ENCODE measurements at places on chromosomes 4 and X.

DNA sequence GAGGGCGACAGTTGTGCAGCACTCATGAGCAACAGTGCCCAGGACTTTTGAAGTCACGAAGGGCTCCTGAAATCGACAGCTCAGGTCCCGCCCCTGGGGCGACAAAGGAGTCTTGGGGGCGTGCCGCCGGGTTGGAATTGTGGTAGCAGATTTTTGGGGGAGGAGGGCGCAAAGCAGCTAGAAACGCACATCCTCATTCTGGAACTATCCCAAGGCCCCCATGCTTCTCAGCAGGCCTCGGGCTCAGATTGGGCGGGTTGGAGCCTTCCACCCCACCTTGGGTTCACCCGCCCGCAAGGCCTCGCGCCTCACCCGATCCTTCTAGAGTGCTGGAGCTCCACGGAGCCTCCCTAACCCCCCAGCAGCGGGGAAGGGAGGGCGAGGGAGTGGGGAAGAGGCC, 85.5 kb downstream of the HPRT1 start:
- no peak for DNase-seq

DNA sequence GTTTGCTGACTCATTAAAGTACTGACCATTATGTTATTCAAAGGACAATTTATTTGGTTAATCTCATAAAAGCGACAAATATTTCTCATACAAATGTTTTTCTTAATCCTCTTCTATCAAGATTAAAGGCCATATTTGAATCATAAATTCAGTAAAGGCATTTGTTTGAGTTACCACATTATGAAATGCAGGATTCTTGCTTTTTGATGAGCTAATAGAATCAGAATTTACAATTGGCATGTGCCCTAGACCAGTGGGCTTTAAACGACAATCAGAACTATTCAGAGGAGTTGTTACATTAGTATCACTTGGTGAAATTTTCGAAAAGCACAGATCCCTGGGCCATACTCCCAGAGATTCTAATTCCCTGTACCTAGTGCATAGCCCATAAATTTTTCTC, 55.3 kb downstream of the KLHL4 start:
- DNase-seq: no peak

DNA sequence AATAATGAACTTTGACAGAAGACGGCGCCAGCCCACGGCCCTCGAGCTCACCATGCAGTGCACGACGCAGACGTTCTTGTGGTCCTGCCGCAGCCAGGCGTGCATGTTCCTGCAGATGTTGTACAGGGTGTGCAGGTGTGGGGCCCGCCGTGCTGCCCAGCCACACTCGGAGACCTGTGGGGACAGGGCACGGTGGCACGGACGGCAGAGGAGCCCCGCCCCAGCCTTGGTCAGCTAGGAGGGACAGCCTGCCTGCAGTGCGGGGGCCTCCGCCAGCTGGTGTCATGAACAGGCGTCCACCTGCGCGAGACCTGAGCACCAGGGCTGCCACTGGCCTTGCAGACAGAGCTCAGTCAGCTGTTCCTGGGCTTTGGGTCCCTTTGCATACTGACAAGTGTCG, 49.5 kb downstream of the GAK start:
- no peak for DNase-seq

- DNase-seq: no peak
These were observed 57.2 kb downstream of the ABLIM2 start for GRCh38 chr4:8101213-8102075.

DNA sequence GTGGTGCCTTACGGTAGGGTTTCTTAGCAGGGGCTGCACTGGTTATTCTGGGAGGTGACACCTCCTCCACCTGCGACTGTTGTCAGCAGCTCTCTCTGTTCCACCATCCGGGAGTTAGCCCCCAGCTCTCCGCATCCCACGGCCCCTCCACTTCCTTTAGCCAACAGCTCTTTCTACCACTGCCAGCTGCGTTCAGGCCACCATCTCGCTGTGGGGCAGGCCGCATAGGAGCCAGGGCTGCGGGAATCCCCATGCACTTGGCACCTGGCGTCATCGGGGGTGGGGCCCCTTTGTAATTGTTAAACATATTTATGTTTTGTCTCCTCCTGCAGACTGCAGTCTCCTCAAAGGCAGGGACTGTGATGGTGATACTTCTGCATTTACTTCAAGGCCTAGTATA, 480.2 kb downstream of the SMARCA1 start:
- DNase-seq: no peak

- DNase-seq: no peak
These were observed 130.6 kb downstream of the SLC7A11 start for GRCh38 chr4:138111462-138112000.

GRCh38 chr4:186887291-186887700, 163.6 kb upstream of the FAT1 start:
- DNase-seq: no peak

DNA sequence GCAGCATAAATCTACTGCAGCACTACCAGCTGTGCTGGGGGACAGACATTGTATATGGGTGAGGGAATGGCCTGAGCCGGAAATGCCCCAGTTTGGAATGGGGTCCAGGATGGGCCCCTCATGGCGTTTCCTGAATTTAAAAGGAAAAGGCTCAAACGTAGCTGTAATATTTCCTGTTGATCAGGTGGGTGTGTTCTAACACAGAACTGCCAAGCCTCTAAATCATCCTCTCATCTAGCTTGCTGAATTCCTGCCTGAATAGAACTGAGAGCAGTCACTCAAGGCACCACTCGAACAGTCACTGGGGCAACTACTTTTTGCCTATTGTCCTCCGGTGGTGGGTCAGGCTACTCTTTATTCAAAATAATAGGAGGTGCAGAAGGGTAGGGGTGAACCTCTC, 28.7 kb downstream of the ADH6 start:
- DNase-seq: no peak

GRCh38 chrX:118484216-118484903, 11.3 kb upstream of the DOCK11 start:
- no peak for DNase-seq

DNA sequence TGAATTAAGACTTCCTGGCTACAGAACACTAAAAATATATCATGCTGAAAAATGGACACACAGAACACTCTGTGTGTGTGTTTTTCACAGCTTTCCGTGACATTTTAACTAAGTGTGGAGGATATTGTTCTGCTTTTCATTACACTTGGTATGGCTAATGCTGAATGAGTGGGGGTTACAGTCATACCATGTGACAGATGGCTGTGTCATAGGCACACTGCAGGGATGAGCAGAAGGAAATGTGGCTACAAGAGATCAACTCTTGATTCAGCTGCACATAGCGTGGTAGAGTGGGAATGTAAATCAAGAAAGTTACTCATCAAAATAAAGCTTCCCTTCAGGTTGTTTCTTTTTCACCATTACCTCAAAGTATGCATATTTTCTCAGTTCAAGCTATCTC, 669.8 kb downstream of the IQCM start:
- DNase-seq: no peak

GRCh38 chr4:168711197-168712140, 214.6 kb downstream of the PALLD start:
- DNase-seq: no peak

DNA sequence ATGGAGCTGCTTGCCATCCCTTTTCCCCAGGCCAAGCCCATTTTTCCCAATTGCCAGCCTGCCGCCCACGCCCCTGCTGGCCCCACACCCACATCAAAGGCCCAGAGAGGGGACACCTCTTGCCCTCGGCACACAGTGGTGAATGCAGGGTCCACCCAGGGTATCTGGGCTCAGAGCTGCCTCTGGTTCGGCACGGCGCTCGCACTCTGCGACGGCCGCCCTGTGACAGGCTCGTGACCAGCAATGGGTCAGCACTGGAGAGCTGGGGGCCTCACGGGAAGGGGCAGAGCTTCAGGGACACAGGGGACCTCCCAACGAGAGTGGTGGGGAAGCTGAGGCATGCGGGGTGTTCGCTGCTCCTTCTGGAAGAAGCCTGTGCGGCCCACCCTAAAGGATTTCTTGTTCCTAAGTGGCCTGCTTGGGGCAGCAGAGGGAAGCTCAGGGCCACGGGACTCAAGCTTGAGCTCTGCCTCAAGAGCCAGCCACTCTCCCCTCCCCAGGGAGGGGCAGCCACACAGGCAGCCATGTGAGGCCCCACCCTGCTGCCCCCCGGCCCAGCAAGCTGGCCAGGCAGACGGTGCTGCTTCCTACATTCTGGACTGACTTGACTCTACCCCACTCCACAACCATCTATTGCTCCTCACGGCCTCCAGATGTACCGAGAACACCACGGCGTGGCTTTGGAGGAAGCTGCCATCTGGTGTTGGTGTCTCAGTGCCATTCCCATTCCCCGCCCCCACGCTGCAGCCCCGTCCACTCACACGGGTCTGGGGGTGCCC, 73.7 kb downstream of the ABLIM2 start:
- no peak for DNase-seq

DNA sequence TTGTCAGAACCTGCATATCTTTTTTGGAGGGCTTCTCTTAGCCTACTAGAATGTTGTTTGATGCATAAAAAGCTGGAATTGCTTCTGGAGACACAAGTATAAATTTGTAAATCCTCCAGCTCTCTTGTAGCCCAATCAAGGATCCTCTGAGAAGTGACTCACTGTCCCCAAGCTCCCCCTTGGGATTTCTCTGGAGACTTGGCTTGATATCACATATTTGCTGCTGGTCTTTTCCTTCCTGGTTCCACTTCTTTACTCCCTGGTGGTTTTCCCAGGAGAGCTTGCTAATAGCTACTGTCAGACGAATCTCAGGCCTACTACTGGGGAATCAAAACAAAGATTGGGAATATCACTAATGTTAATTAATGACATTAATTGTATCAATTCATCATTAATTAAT, 173.1 kb downstream of the STK32B start:
- no peak for DNase-seq

GRCh38 chr4:35246493-35246892, 997.8 kb downstream of the ARAP2 start:
- DNase-seq: no peak

GRCh38 chr4:157222771-157223160, 2.2 kb downstream of the GRIA2 start:
- DNase-seq: no peak

DNA sequence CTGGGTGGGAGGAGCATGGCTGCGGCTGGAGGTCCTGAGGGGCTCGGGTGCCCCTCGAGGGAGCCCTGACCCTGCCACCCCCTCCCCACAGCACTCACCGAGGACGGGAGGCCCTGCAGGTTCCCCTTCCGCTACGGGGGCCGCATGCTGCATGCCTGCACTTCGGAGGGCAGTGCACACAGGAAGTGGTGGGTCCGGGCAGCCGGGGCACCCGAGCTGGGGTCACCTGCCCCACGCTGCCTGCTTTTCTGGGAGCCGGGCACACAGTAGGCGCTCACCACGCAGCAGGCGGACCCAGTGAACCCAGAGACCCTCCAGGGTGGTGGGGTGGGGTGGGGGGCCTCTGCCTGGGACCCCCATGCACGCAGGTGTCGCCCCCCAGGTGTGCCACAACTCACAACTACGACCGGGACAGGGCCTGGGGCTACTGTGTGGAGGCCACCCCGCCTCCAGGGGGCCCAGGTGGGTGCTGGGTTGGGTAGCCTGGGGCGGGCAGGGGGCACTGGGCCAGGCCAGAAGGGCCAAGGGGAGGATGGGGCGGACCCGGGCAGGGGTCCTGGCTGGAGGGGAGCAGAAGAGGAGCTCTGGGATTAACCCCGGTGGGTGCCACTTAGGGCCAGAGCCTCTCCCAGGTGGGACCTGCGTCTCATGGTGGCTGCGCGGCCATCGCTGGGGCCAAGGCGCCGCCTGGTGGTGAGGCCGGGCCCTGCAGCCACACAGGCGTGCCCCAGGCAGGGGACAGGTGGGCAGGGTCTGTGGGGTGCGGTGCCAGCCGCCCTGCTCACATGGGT, 1.4 kb downstream of the HGFAC start:
- DNase-seq: no peak

GRCh38 chr4:6320663-6321062, 51.0 kb downstream of the WFS1 start:
- DNase-seq: no peak

DNA sequence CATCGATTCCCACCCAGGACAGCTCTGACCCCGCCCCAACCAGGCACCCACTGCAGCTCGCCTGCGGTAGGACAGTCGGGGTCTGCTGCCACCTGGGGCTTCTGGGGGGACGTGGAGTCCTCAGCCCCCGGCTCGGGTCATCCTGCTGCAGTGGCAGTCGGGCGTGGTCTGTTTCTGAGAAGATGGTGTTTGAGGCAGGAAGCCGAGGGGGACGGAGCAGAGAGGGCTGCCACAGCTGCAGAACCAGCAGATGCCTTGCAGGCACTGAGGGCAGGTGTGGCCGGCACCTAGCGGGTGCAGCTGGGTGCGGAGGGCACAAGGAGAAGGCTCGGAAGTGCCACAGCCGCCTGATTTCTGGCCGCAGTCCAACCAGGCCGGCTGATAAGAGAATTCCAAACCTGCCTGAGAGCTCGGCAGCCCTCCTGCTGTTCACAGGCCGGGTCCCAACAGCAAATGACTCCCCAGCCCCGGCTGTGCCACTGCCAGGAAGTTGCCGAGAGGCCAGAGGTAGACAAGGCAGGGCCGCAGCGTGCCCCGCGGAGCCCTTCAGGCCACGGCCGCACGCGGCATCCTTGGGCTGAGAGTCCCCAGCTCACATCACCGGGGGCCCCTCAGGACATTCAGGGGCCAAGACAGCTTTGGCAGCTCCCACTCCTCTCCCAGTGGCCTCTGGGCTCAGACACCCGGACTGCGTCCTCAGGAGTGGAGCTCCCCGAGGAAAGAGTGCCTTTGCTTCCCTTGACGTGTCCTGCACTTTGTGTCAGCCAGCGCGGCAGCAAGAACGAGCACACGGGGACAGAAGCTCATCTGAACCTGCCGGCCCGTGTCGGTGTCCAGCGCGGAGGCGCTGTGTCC, 9.4 kb upstream of the CPLX1 start:
- DNase-seq: no peak

DNA sequence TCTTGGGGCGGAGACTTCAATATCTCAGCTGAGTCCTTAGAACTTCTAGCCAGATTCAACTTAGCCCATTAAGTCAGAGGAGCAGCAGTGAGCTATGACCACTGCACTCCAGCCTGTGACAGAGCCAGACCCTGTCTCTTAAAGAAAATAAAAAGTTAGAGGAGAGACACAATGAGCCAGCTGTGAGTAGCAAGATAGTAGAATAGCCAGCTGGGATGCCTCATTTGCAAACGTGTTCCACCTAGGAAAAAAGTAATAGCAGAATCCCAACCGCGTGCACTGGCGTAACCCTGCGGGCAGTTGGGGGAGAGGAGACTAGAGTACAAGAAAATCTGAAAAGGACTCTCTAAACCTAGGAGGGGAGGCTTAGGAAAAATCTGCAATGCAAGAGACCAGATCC, 133.2 kb upstream of the ANXA3 start:
- DNase-seq: no peak

- DNase-seq: no peak
These were observed 2.1 kb downstream of the GPR101 start for GRCh38 chrX:137031517-137032340.

DNA sequence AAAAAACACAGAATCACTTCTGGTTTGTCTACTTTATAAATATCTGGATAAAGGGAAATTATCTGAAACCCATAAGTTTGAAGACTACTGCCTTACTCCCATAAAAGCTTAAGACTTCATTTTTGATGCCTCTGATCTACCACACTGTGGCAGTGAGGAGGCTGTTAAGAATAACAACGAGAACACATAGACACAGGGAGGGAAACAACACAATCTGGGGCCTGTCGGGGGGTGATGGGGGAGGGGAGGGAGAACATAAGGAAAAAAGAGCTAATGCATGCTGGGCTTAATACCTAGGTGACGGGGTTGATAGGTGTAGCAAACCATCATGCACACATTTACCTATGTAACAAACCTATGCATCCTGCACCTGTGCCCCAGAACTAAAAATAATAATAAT, 573.7 kb downstream of the GBA3 start:
- DNase-seq: no peak

Measured in osteocyte (in vitro differentiated cells).